Gastroesophageal sphincter (tissue), 4 donors: ENCODE measurements at places on chromosomes 2 and 18.

DNA sequence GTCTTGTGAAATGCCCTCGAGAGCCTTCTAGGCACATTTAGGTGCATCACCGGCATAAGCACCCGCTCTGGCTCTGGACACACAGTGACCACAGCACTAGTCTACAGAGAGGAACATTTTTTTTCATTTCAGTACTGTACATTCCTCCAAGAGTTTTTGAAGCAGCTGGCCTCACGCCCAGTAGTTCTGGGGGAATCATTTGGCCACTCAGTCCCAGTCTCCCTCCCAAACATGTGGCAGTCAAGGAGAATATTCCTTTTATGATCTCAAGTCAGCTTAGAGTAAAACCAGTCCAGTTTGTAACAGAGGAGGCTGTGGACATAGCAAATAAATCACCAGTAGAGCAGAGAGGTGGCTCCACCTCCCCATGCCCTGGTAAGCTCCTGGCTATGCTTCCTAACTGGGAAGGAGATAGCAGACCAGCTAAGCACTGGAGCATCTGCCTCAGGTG lies 48.1 kb downstream of the KCNE4 start:
- ATAC-seq: peak; percentile 83

- ATAC-seq: no peak
Observed at GRCh38 chr2:180289627-180290026, 282.5 kb upstream of the CWC22 start.

- ATAC-seq: no peak
Observed at GRCh38 chr18:60292186-60292585, 80.4 kb downstream of the MC4R start.

GRCh38 chr18:54359233-54359632 lies 1.5 kb downstream of the C18orf54 start:
- ATAC-seq: no peak

GRCh38 chr2:204012072-204012653 lies 75.6 kb downstream of the ICOS start:
- ATAC-seq: no peak

DNA sequence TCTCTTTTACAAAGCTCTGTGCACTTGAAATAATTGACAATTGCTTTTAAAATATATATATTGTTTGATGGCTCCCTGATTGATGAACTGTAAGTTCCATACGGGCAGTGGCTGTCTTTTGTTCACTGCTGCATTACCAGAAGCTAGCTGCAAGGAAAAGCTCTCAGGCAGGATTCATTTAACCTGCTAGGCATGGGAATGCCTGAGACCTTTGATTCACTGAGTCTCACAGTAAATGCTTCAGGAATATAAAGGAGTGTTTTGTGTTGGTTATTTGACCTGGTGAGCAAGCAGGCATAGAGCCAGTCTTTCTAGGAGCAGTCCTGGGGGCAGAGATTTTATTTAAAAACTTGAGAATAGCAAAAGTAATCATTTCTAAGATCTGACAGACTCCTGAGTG lies 193.2 kb upstream of the ITGA4 start:
- ATAC-seq: no peak

- no peak for ATAC-seq
Observed at GRCh38 chr2:116160657-116161056, 1653.8 kb upstream of the DDX18 start.

DNA sequence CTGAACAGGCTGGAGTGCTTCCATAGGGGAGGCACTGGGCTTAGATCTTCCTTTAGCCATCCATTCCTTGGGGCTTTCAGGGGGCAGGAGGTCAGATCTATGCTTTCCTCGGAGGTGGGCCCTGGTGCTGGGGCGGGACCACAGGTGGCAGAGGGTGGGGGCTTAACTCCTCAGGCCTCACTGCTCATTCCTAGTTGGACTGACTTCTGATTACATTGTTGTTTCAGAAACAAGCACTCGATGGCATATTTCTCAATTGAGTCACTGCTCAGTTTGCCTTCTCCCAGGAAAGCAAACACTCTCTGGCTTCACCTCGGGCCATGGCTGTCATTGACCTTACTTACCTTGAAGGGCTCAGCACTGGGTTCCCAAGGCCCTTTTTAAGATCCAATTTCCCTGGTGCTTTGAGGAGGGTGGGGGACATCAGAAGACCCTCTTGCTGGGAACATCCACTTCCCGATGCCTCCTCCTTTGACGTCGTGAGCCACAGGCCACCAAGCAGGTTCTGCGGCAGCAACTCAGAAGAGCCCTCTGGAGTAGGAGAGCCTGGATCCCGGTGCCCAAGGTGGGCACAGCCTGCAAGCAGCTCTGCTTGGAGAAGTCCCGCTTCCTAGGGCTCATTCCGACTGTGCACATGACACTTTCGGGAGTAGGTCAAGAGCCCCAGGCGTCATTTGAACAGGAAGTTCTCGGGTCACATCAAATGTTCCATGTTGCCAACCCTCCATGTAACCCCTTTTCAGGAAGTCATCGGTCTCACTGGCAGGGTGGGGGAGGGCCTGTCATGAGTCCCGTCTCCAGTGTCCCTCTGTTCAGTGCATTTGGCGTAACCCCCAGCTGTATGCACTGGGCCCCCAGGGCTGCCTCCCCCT lies 40.6 kb downstream of the SDC1 start:
- ATAC-seq: no peak

DNA sequence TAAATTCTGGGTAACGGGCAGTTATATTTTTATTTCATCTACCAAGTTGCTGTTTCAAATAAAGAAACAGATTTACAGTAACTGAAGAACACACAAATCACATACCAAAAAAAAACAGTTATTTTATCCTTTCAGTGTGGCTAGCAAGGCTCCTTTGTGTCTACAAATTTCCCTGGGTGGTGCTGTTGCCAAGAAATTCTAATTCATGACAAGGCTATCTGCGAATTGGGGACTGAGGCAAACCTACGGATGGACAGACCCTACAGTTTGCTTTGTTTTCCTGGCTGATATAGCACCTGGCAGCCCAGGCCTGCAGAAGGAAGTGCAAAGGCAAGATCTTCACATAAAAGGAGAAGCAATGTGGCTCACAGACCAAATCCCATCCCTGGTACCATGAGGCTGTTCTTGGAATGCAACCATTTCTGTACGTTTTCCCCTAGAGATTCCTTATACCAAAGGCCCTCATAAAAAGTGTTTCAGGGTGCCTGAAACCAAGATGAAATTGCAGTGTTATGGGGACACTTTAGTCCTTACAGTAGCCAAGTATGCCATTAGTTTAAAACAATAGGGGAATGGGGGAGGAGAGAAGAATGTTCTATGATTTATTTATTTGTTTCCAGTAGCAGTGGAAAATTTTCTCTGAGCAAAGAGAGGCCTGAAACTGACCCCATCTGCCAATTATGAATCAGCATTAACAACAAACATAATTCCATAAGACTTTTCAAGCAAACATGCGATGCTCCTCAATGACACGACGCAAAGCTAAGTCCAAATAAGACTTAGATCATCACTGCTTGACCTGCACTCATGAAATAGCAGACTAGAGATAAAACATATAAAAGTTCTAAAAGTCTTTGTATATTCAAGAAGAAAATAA lies 4.3 kb downstream of the KLF7 start:
- ATAC-seq: no peak

DNA sequence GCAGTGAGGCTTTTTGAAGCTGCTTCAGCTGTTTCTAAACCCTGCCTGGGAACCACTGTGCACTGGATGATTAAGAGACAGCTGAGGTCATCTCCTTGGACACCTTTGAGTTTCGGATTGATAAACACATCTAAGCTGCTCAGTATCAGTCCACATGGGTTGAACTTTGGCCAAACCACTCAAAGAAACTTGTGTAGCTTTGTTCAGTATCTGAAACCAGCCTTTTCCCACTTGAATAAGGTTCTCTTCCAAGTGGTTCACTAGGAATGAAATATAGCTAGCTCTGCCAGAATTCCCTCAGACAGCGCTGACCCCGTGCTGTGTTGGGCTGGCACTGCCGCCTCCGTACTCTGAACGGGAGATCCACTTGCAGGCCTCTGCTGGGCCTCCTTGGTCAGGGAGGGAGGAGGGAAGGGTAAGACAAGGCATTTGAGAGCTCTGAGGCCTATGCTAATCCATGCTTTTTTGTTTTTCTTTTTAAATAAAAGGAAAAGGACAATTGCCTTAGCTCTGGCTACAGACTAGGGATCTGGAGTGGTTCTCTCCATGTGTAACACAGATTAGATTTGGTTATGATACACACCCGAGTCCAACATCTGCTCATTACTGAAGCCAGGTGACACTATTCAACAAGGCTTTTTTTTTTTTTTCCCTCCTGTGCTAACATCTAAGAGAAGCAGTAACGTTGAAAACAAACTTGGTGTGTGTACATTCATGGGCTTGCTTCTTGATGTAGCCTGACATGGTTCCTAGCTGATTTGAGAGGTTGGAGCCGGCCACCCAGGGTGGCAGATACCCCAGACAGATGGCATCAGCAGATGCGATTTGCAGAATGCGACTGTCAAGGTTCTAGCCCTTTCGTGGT lies 67.7 kb downstream of the NCK2 start:
- ATAC-seq: peak; percentile 74

DNA sequence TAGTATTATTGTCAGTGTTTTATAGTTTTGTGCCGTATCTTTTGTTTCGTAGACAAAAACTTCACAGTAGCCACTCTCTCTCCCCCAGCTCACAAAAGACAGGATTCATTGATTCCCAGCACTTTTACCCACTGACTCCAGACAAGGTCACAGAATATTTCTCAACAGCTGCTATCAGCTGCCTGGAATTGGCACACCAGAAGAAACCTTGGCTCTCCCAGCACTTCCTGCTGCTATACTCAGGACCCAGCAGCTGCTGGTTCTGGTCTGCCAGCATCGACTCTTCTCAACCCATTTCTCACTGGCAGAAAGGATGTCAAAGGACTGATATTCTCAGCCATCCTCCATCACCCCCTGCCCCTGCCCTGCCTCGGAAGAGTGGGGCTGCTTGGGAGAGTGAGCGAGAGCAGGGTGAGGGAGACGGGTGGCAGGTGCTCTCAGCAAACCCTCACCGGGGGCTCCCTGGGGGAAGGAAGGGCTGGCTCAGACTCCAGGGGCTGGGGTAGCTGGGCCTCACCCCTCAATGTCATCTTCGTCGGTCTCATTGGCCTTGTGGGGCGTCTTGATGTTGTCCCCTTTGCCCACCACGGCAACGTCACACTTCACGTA lies 6.1 kb upstream of the OTOF start:
- ATAC-seq: no peak

DNA sequence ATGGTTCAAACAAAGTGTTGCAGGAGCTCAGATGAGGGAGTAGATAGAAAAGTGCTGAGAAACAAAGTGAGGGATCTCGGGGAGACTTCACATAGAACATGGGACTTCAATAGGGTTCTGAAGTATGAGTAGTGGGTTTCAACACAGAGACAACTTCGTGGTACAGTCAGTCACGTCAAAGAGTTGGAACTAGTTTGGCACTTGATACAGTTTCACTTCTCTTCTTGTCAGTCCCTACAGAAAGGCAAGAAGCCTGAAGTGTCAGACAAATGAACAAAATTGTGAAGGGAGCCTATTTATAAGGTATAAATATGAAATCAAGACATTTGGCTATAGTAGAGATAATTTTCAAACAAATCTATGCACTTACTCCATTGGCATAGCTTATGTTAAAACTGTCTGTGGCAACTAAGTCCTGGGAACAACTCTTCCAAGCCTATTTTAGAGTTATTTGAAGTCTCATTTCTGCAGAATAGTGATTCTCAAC lies 338.0 kb downstream of the TDRD15 start:
- ATAC-seq: no peak

- peak; percentile 72 for ATAC-seq
Observed at GRCh38 chr2:8794923-8795825, 42.2 kb downstream of the KIDINS220 start.

GRCh38 chr18:58638441-58638840 lies 9.6 kb upstream of the ALPK2 start:
- ATAC-seq: no peak

GRCh38 chr18:40810372-40810771 lies 1144.7 kb upstream of the PIK3C3 start:
- no peak for ATAC-seq

GRCh38 chr18:25345081-25345866 lies 6.7 kb downstream of the ZNF521 start:
- ATAC-seq: no peak

GRCh38 chr2:234676109-234676782 lies 179.4 kb upstream of the ARL4C start:
- ATAC-seq: no peak

DNA sequence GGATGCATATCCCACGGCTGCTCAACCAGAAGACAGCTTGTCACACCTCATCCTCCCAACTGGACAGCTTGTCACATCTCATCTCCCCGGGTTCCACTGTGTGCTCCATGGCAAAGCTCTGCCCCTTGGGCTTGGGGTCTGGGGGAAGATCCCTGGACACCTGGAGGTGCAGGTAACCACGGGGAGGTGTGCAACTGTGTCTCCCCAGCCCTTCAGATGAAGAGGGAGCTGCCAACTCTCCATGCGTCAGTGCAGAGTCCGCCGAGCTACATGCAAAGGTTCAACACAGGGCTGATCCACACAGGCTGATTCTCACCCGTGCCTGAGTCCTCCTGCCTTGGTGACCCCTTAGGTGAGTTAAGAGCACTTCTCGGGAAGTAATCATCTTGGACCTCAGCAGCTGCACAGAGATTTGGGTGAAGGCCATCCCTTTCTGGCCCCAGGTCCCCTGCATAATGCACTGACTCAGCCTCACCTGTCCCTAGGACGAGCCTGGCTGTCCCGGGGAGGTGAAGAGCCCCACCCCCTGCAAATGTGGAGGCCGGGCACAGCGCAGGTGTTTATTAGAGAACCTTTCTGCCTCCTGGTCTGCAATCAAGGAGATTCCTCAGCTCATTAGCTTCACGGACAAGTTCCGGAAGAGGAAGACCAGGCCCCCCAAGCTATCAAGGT lies 157.9 kb downstream of the PXDN start:
- no peak for ATAC-seq

DNA sequence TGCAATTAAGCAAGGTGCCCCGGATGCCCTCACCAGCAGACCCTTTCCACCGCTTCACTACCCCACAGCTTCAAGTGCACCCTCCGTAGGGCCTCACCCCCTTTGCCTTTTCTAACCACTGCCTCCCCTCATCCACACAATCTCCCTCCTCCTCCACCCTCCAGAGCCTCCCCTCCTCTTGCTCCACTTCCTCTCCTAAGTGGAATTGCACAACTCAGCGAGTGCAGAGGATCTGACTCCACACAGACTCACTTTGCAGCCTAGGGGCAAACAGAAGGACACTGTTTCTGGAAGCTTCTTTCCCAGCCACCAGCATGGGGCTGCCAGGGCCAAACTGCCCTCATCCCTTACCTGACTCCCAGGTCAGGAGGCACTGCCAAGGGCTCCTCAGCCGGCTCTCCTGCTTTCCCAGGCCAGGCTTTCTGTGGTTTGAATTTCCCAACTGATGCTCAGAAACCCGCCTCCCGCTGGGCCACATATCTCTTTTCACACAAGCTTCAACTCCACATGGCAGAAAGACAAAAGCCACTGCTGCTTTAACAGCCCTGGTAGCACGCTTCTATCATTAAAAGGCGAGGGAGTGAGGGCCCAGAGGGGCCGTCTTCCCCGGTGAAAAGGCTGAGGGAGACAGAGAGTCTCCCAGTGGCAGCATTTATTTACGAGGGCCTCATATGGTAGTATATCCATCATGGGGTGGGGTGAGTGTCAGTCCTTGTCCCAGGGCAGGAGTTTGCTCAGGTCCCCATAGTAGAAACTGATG lies 74.7 kb upstream of the MGAT4A start:
- peak; percentile 13 for ATAC-seq
